ENCODE measurements at places on chromosomes 6 and 20. TPM values are rescaled to one million over a fixed set of nuclear protein-coding genes. Genes with fewer than 3 reads are reported as not detected.

GRCh38 chr6:5084781-5085647 is at the start of gene PPP1R3G:
TSS of gene PPP1R3G (plus strand) at chr6:5085341. CDS start at chr6:5085486, 145 bp downstream.
- peak; percentile 48 for DNase-seq
- H3K4me1 ChIP-seq, result no peaks in the 10 kb centered on the region
- H3K27me3 ChIP-seq, result peaks cover 19% of the 10 kb centered on the region
- H3K4me3 ChIP-seq, result peak within 1 kb of the TSS; percentile 87

OPN5 gene
- total RNA-seq, result not detected

DNA sequence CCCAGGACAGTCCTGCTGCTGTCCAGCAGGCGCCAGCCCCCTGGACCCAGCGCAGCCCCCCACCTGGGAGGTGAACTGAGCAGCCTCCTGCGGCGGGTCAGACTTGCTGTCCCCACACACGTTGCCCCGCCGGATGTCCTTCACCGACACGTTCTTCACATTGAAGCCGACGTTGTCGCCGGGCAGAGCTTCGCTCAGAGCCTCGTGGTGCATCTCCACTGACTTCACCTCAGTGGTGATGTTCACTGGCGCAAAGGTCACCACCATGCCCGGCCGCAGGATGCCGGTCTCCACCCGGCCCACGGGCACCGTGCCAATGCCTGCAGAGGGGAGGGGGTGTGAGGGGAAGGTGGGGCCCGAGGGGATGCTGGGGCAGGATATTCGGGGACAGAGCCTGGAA is 8.5 kb downstream of the EEF1A2 start:
- H3K4me3 ChIP-seq, result no peak overlapping the region
- no peaks in the 10 kb centered on the region for H3K4me1 ChIP-seq
- H3K27ac ChIP-seq, result no peak overlapping the region
- peaks cover 14% of the 10 kb centered on the region for H3K36me3 ChIP-seq
- peaks cover 8% of the 10 kb centered on the region for H3K27me3 ChIP-seq
- DNase-seq, result no peak

DNA sequence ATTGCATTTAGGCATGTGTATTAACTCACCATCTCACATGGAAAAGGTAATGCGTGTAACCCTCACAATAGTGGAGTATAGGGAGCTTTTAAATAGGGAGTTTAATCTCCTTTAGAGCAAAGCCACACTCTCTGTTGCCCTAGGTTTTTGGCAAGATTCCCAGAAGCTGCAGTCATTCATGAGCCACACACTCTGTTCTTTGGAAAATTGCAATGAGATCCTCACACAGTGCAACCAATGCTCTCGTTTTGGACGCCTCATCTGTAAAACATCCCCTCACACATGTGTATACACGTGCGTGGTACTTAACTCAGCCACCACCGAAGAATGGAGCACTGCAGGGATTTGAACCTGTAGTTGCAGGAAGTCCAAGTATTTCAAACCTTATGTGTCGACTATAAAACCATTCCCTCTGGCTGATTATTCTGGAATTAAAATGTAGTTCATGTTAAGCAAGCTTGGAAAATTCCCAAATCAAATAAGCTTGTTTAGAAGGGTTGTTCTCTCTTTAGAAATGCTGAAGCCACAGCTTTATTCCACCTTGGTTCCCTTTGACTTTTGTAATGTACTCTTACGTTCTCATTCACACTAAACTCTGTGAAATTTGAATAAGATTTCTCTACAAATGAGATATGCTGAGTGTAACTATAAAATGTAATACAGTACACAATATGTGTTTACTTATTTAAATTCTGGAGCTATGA is 489.8 kb upstream of the MANEA start:
- no peaks in the 10 kb centered on the region for H3K27me3 ChIP-seq
- H3K27ac ChIP-seq, result no peak overlapping the region
- no peak overlapping the region for H3K4me3 ChIP-seq
- H3K4me1 ChIP-seq, result peaks cover 2% of the 10 kb centered on the region

DNA sequence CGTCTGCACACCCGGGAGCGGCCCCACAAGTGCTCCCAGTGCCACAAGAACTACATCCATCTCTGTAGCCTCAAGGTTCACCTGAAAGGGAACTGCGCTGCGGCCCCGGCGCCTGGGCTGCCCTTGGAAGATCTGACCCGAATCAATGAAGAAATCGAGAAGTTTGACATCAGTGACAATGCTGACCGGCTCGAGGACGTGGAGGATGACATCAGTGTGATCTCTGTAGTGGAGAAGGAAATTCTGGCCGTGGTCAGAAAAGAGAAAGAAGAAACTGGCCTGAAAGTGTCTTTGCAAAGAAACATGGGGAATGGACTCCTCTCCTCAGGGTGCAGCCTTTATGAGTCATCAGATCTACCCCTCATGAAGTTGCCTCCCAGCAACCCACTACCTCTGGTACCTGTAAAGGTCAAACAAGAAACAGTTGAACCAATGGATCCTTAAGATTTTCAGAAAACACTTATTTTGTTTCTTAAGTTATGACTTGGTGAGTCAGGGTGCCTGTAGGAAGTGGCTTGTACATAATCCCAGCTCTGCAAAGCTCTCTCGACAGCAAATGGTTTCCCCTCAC is 21.0 kb downstream of the PRDM1 start:
- no peak for DNase-seq
- peaks cover 2% of the 10 kb centered on the region for H3K27me3 ChIP-seq
- H3K4me1 ChIP-seq, result peaks cover 3% of the 10 kb centered on the region
- H3K27ac ChIP-seq, result no peak overlapping the region

DNA sequence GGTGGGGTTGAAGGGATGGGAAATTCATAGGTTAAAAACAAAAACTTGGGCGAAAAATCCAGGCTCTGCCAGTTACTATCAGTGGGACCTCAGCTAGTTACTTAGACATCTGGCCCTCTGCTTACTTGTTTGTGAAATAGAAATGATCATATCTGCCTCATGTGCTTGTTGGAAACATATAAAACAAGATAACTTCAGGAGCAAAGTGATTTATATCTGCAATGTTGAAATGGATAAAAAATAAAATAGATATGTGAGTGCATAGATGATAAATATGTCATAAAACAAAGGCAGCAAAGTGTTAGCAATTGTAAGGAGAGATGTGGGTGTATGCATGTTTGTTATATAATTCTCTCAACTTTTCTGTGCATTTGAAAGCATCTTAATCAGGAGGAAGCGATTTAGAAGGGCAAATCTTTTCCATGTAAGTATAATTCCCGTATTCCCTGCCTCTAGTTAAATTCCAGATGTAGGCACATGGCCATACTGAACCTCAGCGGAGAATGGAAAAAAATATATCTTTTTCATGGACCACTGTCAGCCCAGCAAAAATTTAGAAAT is 579.0 kb upstream of the FLRT3 start:
- H3K27ac ChIP-seq, result no peak overlapping the region
- no peak overlapping the region for H3K4me3 ChIP-seq
- no peaks in the 10 kb centered on the region for H3K4me1 ChIP-seq
